ENCODE measurements at places on chromosomes 13 and 19.

DNA sequence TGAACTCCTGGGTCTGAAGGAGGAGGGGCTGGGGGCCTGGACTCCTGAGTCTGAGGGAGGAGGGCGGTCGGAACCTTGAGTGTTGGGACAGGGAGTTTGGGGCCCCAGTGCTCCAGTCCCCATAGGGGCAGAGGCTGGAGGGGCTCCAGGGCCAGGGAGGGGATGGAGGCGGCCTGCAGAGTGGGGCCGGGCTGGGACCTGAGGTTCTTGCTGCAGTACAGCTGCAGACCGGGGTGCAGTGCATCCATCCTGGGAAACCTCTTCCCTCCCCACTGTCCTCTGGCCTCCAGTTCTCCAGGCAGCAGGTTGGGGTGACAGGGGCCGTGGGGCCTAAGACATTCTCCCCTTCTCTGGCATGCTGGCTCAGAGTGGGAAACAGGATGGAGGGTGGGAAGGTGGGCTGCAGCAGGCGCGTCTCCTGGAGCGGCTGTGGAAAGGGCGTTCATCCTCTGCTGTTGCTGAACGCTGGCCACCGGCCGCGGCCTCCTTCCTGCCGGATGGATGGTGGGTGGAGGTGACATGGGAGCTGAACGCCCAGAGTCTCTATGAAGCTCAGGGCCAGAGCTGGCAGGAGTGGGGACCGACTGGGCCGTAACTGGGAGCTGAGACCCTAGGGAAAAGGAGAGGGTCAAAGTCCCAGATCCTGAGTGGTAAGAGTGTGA is 1.6 kb downstream of the BRSK1 start:
- DNase-seq: no peak

DNA sequence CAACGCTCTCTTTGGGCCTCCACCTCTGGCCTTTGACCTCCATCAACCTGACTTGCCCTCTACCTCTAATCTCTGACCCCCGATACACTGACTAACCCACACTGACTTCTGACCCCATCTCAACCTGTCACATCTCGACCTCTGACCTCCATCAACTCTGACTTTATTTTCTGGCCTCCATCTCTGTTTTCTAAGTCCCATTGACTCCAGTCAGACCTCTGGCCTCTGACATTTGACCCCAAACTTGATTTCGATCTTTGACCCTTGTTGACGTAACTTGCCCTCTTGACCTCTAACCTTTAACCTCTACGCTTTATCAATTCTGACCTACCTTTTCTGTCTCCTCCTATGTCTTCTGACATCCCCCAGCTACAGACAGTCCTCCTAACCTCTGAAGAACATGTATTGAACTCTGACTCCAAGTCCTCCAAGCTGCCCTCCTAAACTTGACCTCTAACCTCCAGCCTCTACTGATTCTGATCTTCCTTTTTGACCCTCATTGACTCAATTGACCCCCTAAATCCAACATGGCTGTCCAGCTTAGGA is 780 bp downstream of the ACP4 start:
- DNase-seq: no peak

DNA sequence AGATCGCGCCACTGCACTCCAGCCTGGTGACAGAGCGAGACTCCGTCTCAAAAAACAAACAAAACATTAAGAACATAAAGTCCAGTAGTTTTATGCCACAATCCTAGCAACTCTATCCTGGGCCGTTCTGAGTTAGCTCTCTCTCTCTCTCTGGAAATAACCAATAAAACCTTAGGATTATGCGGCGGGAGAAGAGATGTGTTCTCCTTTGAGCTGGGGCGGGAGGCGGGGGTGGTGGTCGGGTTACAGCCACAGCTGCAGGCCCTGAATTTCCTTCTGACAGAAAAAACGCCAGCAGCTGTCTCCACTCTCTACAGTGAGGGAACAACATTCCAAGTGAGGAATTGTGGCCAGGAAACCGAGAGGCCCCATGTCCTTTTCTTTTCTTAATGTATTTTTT is 9.1 kb upstream of the PNMA8A start:
- DNase-seq: no peak

GRCh38 chr13:62767473-62767872 is 1351.8 kb upstream of the PCDH20 start:
- DNase-seq: no peak

- no peak for DNase-seq
Observed at GRCh38 chr13:80473695-80474094, 132.8 kb upstream of the SPRY2 start.

GRCh38 chr13:32887617-32888016 is 128.6 kb upstream of the KL start:
- no peak for DNase-seq

- no peak for DNase-seq
Observed at GRCh38 chr19:21460686-21461085, 44.7 kb upstream of the ZNF429 start.

- DNase-seq: no peak
Observed at GRCh38 chr19:6248844-6249243, 30.9 kb downstream of the MLLT1 start.

DNA sequence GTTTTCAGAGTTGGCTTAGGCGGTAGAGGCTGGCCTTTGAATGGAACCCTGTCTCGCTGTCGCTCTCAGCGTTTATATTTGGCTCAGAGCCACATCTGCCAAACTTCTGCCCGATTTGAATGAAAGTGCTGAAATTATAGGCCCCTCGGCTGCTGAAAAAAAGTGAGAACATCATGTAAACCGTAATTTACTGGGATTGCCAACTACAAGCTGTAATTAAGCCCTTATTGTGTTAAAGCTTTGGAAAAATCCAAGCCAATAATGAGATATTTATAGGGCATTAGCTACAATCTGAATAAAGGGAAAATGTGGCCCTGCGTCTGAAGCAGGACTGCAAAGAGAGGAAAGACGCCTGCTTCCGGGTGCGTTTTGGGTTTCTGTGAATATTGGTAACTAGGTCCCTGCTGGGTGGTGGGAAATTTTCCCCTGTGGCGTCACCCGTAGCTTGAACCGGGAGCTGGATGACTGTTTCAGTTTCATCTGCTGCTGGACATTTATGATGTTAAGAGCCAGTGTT is 9.9 kb downstream of the DNM2 start:
- DNase-seq: no peak

DNA sequence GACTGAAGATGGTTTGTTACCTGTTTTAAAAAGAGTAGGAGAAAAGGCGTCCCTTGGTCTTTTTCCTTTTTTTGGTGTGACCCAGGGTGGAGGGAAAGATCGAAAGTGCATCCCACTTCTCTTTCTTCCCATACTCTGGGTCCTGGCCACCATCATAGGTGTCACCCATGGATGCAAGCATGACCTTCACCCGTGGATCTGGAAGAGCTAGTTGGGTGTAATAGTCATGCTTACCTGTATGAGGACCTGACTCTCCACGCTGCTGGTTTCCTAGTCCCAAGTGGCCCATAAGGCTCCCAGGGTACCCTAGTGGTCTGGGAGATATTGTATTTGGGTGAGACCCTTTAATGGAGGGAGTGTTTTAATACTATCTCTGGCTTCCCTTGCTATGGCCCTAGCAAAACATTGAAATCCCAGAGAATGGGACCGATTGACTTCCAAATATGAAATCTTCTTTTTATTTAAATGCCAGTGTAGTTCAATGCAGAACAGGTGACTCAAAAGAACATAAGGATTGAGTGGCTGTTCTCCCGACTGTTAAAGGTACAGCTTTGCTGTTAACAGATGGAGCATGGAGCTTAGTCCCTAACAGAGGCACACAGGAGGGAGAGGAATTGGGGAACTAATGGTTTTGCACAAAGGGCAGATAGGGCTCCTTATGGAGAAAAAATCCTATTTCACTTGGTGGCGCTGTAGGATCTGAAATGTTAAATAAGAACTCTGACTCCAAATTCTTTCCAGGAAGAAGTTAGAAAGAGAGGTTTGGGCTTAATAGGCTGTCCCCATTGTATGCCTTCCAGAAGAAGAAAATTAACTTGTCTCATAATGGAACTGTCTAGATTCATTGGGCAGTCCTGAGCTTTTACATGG is 7.0 kb upstream of the ZNF550 start:
- DNase-seq: no peak

DNA sequence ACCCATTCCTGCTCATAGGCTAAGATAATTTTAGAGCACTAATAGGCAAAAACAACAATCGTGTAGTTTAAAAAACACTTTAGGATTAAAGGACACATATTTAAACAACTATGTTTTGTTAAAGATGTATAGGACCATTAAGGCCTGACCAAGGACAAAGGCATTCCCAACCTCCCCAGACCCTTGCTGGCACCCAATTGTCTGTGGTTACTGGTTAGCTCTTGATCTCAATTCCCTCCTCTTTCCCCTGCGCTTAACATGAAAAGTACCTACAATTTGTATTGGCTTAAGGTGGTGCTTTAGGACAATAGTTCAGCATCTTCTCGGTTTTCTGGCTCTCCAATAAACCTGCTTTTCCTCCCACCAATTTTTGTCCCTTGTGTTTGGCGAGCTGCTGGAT is 51.0 kb downstream of the TEX26 start:
- no peak for DNase-seq

DNA sequence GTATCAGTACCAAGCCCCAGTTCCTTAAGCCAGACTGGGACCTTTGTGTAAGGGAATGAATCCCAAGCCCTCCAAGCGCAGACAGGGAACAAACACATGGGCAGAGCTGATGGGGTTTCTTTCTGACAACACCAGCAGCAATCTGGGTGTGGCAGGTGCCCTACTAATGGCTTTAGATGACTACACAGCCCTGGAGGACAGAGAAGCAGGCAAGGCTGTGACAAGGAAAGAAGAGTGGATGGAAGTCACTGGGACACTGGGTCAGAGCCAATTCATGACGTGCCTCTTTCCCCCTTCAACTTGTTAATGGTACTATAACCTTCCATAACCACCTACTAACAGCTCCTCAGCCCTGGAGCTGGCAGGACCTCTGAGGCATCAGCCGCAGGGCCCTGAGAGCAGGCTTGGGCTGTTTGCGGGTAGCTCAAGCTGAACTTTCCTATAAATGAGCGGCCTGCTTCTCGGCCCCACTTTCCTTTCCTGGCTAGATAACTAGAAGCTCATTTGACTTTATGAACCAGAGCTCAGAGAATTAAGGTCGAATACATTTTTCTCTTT is 38.9 kb downstream of the RASL11A start:
- no peak for DNase-seq

DNA sequence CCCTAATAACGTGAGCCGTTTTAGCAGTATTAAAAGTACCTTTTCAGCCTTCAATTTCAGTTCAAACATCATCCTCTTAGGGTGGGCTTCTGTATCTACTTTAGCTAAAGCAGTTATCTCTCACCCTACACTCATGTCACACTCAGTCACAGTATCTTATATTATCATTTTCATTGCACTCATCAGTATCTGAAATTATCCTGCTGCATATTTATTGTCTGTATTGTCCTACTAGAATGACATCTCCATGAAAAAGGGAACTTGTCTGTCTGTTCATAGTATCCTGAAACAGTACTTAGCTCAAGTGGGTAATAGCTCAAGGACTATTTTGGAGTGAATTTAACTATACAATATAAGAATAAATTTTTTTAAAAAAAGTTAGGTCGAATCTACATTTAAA is 19.9 kb upstream of the RFC3 start:
- no peak for DNase-seq
